ENCODE measurements at places on chromosomes 3 and 15.

- no peak for DNase-seq
Measured at GRCh38 chr15:99873451-99873850, 140.2 kb upstream of the LYSMD4 start.

DNA sequence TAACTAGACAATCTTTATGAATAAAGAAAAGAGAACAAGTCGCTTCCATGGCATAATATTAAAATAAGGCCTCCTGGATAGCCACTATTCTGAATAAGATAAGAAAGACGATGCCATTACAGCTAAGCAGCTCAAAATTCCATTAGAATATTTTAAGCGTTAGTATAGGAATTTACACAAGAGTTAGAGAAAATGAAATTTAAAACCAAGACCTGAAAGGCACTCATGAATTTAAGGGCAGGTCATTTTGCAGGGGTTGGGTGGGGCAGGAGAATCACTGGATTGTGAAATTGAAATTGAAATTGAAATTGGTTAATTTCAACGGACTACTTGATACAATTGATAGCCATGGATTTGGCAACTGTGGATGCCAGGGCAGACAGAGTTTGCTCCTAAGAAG is 91.8 kb upstream of the GOLGA8J start:
- no peak for DNase-seq

DNA sequence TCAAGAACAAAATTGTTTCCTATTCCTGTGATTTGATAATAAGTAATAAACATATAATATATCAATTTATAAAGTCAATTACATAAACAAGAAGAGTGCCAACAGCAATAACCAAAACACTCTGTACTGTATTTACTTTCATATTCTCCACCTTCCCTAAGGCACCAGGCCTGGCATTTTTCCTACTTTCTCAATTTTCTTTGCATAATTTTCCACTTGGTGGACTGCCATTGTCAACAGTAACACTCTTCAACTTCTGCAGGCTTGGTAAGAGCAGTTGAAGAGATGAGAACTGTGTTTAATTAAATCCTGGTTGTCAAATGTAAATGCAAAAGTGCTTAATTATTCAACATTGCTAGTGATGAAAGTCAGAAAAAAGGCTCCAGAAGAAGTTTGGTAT is 229.8 kb upstream of the PLSCR5 start:
- no peak for DNase-seq

GRCh38 chr3:31530039-31530959 is 2.4 kb upstream of the STT3B start:
- DNase-seq = no peak

GRCh38 chr15:67405208-67406191 is 115.4 kb upstream of the C15orf61 start:
- no peak for DNase-seq

- DNase-seq = no peak
Measured at GRCh38 chr3:24199300-24199699, 254.2 kb downstream of the NR1D2 start.

Measured in GM13976 (cell line).